ENCODE measurements at places on chromosomes 2 and 18.

GRCh38 chr18:12515550-12515949 lies 107.8 kb downstream of the PRELID3A start:
- no peak for DNase-seq

- no peak for DNase-seq
Measured at GRCh38 chr18:13455471-13455870, 236.9 kb downstream of the LDLRAD4 start.

GRCh38 chr2:124079045-124079444 lies 54.0 kb downstream of the CNTNAP5 start:
- DNase-seq = no peak

DNA sequence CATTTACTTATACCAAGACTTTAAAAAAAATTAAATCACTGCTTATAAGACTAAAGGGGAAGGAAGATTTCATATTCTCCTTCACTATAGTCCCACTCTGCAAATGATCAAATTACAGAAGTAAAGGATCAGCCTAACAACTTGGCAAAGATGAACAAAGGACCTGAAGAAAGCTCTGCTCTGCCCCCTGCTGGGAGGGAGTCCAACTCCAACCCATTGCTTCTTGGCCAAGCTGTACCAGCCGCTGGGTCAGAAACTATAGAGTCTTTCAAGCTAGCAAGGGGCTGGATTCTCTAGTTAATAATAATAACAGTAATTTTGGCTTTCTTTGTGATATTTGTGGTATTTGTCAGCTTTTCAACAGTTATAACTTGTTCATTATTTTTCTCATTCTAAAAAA lies 927.0 kb upstream of the CRIM1 start:
- no peak for DNase-seq

- DNase-seq = no peak
Measured at GRCh38 chr2:238719641-238720040, 128.2 kb upstream of the TWIST2 start.

GRCh38 chr2:109481599-109481998 lies 132.2 kb downstream of the SEPTIN10 start:
- DNase-seq = no peak

DNA sequence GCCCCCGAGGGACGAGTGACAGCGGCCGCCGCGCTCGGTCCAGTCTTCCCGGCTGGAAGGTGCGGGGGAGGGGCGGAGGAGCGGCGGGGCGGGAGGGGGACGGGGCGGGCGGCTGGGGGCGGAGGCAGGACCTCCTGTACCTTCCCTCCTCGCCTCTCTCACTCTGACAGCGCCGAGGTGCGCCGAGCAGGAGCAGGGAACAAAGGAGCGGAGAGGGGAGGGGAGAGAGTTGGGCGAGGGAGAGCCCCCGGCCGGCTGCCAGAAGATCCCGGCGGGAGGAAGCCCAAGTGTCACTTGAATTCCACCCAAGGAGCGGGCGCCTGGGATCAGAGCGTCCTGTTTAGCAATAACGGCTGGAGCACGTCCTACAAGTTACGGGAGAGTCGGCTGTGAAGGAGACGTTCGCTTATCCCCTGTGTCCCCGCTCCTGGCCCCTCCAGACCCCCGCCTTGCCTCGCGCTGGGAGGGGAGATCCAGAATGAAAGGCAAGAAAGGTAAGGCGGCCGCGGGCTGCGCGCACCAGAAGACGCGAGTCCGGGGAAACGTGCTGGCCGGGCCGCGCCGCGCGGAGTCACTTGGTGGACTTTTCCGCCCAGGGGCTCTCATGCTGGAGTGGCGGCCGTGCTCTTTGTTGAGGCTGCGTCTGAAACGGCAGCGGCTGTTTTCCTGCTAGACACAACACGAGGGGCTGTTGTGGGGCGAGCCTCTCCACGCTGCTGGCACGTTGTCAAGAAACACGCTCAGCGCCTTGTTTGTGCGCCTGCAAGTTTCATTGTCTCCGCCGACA lies at the start of gene TGIF1:
TGIF1 (plus strand) TSS at position 161 of the 787 bp plus-strand sequence; CDS start at position 479, 318 bp downstream.
- peak; percentile 42 for DNase-seq

- no peak for DNase-seq
Measured at GRCh38 chr2:26985807-26986206, 15.4 kb downstream of the MAPRE3 start.

GRCh38 chr2:28101123-28101522 lies 210.6 kb downstream of the BABAM2 start:
- no peak for DNase-seq

DNA sequence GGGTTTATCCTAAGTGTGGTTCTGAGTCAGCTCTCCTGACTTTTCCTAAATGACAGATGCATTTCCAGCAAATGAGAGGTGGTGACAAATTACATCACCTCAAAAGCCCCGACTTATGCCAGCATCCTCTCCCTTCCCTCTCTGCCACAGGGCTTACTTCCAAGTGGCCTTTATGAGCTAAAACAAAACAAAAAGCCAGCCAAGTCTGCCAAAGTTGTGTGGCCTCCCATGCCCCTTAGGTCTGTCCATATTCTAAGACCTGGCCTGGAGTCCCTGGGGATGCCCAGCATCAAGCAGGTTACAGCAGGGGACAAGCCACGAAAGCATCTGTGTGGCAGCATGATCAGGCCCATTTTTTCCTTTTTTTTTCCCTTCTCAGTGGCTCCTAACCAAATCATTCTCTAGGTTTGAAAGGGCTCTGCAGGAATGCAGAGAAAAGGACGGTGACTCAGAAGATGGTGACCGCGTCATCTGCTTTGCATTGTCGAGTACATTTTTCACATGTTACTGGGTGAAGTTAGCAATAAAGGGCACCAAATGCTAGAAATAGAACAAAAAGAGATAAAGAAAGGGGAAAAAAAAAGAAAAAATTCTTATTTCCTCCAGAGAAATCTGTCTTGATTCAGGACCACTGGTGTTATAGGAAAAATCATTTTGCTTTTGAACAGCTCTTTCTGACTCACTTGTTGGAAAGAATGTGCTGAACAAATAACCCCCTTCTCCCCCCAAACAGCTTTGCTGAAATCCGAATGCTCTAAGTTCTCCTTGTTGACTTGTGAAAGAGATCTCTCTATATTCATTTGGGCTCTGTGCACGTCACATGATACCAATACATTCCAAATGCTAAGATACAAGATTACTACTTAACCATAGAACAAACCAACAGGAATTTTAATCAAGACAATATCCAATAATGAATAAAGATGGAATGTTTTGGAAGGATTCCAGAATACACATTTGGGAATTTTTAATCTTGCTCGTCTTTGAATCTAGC lies 178.7 kb downstream of the EN1 start:
- no peak for DNase-seq

DNA sequence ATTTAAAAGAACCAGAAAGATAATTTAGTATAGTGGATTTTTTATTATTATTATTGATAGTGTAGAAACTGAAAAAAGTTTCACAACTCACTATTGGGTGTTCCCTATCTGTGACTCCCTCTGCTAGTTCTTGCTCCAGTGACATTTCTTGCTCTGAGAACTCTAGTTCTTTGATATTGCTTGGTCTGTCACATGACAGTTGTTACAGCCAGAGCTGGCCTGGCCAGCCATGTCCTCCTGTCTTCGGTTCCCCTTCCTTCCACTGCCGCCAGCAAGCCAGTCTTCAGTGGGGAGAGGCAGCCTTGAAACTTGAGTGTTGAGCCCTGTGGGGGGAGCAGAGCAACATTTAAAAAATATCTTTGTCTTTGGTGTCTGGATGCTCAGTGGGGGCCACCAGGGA lies 7.6 kb upstream of the THOC1 start:
- no peak for DNase-seq

DNA sequence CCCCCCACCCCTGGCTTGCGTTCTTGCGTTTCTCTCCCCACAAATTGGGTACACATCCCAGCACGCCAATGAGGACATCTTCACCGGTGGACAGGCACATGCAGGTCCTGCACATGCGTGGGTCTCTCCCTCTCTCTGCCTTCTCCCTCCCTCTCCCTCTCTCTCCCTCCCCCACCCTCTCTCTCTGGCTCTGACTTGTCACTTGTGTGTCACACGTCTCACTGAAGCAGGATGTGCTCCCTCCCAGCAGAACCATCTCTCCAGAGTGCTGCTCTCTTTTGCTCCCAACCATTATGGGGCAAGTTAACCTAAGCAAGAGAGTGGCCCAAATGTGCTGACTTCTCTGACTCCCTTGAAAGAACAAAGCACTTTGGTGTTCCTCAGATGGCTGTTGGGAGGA lies 120.8 kb upstream of the CAB39 start:
- no peak for DNase-seq

DNA sequence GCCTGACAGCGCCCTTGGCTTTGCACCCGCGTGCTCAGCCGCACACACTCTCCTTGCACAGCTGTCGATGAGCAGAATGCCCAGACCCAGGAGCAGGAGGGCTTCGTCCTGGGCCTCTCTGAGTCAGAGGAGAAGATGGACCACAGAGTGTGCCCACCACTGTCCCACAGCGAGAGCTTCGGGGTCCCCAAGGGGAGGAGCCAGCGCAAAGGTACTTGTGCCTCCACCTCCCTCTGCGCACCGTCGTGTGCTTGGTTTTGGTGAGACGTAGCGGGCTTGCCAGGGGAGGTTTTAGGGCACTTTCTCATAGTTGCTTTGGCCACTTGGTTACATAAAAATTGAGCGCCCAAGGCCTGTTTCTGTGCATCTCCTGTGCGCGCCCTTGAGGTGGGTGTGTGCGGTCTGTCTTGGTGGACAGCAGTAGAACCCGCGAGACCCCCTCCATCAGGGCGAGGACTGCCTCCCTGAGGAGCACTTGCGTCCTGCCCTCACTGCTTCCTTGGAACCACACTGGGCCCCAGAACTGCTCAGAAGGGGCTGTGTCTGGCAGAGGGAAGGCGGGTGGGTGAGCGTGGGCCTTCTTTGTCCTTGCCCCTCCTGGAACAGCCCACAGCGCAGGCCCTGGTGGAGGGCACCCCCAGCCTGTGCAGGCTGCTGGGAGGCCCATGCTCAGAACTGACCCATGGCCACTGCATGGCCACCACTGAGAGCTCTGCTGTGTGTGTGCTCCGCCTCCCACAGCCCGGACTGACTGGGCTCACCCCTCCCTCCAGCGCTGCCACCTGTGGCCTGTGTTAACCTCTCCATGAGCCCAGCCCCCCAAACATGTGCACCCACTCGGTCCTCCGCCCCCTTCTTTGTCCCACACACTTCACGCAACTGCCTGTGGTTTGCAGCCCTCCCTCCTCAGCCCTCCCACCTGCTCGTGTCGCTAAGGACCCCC lies 95.9 kb downstream of the DGKD start:
- no peak for DNase-seq

DNA sequence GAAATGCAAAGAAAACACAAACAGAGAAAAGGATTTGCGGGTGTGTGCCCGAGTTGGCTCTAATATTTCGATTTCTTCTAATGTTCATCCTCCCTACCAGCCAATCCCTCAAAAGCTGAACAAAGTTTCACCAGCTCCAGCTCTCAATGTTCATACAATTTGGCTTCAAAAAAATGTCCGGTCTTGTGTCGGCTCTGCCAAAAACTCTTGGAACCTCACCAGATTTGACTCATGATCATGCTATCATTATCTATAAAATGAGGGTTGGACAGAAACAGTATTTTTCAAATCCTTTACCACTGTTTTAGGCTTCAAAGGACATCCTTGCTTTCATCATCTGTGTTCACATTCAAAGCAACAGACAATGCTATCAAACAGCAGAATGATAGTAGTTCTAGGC lies 88.2 kb downstream of the CRACDL start:
- no peak for DNase-seq

DNA sequence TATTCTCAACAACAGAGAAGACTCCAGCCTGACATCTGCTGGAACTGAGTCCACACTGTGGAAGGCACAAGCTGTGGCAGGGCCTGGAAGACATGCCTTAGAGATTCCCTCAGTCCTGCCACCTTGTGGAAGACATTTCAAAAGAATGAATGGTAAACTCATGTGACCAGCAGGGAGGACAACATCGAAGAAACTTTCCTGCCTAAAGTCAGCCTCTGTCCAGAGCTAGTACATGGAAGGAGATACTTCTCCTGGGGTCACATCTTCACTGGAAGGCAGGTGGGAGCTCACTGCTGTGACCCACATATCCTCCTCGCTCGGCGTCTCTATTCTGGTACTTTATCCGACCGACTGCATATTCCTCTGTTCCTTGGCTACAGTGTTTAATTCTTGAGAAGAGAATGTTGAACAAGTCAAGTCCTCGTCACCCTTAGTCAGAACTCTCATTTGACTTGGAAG lies 59.5 kb downstream of the PUM2 start:
- DNase-seq = no peak

- DNase-seq = no peak
Measured at GRCh38 chr2:189159717-189160116, 19.8 kb downstream of the COL5A2 start.

- no peak for DNase-seq
Measured at GRCh38 chr18:35672897-35673296, 91.4 kb downstream of the GALNT1 start.

DNA sequence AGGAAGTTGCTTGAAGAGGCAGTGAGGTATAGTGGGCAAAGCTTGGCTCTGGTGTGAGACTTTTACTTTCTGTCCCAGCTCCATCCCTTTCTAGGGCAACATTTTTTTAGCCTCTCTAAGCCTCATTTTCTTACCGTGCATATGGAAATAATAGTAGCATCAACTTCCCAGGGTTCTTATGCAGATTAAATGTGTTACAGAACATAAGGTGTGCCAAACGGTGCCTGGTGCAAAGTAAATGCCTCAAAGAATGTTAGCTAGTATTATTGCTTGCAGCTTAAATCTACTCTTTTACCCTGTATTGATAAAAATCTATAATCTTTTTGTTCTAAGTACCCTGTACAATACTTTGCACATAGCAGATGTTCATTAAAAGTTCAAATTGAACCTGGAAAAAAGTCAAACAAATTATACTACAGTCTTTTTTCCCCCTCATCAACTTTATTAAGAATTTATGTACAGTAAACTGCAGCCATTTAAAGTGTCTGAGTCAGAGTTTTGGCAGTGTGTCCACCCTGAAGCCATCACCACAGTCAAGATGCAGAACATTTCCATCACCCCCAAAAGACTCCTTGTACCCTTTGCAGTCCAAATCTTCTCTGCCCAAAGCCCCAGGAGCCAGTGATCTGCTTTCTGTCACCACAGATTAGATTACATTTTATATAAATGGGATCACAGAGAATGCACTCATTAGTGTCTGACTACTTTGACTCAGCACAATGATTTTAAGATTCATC lies 10.6 kb downstream of the MAPRE2 start:
- DNase-seq = no peak

- DNase-seq = no peak
Measured at GRCh38 chr2:65464604-65465003, 32.2 kb upstream of the SPRED2 start.

DNA sequence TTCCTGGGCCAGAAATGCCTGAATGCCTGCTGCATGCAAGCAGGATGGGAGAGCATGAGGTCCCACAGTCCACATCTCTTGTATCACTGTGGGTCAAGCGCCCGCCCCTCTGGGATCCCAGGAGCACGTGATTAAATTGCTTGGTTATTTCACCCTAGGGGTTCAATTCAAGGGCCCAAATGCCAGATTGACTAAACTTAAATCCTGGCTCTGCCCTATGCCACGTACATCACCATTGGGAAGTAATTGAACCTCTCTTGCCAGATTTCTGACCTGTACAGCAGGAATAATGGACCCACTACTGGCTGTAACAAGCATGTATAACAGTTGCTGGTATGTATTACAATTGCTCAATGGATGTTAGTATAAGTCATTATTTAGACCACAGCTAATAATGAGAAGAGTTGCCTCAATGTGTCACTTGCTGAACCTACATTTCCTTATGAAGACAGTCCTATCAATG lies 19.9 kb downstream of the FHL2 start:
- no peak for DNase-seq

- no peak for DNase-seq
Measured at GRCh38 chr2:219521066-219521880, 7.0 kb downstream of the ASIC4 start.

- no peak for DNase-seq
Measured at GRCh38 chr2:24881623-24882022, 38.4 kb downstream of the ADCY3 start.

- no peak for DNase-seq
Measured at GRCh38 chr2:29796446-29796845, 124.9 kb downstream of the ALK start.
